ENCODE measurements at places on chromosomes 16 and 17.

DNA sequence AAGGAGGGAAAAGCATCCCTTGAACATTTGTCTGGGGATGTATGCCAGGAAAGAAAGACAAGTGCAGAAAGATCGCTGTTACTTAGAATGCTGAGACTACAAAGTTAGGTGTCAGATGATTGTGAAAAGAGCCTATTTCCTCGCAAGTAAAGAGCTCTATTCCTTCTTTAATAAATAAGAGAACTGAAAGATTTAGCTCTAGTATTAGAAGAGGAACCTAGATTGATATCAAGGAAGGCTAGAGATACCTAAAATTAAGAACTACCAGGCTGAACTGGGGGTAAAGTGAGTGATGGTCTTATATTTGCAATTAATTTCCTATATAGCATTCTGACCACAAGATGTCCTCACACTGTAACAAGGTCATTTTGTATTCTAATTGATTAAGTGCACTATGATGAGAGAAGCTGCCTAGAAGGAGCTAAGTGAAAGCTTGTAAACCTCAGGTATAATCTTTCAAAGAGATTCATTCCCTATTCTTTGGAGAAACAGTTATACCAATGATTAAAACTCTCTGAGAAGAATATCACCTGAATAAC, 62.3 kb downstream of the SSH2 start:
- no peak for DNase-seq

DNA sequence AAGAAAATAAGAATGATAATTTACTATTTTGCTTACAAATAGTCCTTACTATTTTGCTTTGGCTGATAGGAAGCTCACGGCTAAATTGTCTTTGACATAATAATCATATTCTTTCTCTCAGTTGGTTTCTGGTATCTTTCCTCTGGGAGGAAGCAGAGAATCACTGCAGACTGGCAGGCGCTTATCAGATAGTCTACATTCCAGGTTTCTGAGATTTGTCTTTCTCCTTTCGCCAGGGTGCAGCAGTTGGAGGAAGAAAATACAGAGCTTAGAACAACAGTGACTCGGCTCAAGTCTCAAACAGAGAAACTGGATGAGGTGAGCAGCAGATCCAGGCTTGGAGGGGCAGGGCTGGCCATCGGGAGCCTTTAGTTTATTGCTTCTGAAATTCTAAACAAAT, 136.1 kb downstream of the RAB11FIP4 start:
- no peak for DNase-seq

DNA sequence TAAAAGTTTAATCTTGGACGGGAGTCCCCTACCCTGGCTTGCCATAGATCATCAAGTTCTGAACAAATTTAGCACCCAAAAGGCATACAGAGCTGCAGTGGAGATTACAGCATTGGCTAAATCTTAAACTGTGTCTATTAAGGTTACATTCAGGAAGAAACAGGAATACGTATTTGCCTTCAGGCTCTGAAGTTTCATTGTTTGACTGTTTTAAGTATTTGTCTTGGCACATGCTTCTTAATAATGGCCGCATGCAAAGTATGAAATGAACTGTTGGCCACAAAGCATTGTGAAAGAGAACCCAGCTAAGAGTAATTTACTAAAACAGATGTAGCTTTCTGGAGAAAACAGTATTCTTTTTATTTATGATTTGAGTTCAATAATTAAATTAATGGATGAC, 63.9 kb upstream of the CNEP1R1 start:
- no peak for DNase-seq

DNA sequence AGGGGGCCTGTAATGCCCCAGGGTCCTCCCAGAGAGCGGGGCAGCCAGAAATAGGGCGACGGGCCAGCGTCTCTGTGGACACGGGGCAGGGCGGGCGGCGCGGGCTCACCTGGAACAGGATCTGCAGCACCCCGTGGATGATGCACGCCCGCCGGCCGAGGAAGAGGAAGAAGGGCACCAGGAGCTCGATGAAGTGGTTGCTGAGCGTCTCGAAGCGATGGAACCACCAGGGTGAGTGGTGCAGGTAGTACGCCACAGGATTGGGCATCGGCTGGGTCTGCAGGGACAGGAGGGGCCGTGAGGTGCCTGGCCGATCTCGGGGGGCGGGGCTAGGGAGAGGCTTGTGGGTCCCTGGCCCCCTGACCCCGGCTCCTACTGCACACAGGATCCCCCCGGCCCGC, 78.9 kb upstream of the GNG13 start:
- DNase-seq = no peak

DNA sequence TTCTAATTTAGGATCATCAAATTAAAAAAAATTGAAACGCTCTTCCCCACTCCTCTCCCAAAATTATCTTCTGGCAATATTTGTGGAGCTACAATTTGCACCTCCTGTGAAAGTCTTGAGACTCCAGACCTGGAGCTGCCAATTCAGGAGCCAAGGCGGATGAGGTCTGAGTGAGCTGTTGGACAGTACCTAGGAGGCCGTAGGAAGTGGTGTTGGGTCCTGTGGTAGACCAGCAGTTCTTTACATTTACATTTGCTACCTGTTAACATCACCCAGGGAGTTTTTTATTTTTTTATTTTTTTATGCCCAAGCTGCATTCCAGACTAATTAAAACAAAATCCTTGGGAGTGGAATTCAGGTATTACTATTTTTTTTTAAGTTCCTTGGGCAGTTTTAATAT, 271.0 kb downstream of the PHKB start:
- no peak for DNase-seq

DNA sequence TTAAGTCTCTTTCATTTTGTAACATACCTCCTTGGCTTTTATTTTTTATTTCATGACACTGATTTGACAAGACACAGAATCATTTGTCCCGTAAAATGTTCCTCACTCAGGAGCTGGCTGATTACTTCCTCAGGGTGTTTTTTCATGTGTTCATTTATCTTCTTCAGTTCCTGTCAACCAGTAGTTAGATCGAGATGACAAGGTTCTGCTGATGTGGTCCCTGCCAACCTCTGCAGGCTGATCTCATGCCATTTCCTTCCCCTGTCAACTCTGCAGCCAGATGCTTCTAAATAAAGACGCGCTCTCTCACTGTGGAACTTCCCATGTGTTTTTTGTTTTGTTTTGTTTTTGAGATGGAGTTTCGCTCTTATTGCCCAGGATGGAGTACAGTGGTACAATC, 8.1 kb upstream of the CXCL16 start:
- no peak for DNase-seq

- DNase-seq = peak; percentile 81
Measured at GRCh38 chr16:27449434-27450195, 47.6 kb downstream of the IL21R start.

GRCh38 chr17:1078831-1079561, 82.1 kb downstream of the TIMM22 start:
- no peak for DNase-seq

DNA sequence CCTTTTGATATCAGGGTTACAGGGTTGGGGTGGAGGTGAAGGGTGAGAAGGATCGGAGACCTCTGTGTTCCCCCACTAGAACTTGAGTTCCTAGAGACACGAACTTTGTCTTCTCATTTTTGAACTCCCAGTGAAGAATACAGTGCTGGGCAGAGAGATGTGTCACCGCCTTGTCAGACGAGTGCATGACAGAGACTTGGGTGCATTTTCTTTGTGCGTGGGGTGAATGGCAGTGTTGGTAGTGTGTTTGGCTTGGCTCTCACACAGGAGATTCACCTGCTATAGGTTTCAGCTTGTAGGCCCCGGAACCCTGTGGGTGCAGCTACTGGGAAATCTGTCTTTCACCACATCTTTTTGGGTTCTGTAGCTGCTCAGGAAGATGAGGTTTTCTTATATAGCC, 40.0 kb upstream of the CCR7 start:
- DNase-seq = peak; percentile 78

- DNase-seq = no peak
Measured at GRCh38 chr16:85594978-85595661, 18.0 kb upstream of the GSE1 start.

DNA sequence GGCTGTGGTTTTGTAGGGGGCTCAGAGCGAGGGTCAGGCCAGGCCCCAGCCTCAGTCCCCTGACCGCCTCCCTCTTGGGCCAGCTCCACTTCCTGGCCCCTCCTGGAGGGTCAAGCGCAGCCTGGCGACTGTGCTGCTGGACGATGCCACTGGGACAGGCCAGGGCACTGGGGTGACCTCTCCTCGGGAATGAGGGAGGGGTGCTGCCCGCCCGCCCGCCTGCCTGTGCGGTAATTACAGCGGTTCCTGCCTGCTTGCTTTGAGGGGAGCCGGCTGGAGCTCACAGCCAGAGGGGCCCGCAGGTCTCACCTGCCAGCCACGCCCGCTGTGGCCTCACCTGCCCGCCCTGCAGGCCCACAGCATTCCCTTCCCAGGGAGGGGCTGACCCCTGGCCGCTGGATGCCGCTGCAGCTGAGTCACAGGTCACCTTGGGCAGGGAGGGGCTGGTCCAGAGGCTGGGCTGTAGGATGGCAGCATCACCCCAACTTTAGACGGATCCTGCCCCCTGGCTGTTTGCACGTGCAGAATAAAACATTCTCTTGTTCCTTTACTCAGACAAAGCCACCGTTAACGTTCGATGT, 76.7 kb upstream of the CBX4 start:
- peak; percentile 17 for DNase-seq

- no peak for DNase-seq
Measured at GRCh38 chr17:59391021-59391420, 59.6 kb downstream of the YPEL2 start.

- DNase-seq = peak; percentile 36
Measured at GRCh38 chr17:76353004-76353598, 615 bp downstream of the PRPSAP1 start.

GRCh38 chr16:87765473-87765775, 362 bp downstream of the KLHDC4 start:
- DNase-seq = peak; percentile 55

- DNase-seq = peak; percentile 63
Measured at GRCh38 chr17:45160447-45161287, 1.0 kb upstream of the HEXIM2 start.

DNA sequence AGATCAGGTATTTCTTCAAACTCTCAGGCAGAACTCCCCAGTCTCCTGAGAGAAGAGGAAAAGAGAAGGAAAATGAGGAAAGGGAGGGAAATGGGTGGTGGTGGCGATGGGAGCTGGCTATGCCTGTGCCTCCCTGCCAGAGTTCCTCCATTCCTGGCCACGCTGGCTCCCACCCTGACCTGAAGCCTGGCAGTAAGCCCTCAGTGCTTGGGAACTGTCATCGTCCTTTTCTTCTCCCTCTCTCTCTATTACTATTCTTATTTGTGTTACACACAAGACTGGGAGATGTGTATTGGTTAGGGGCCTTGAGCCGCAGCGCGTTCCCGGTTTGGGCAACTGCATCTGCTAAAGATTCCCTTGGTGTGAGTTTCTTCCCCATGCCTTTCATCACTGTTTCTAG, 44.6 kb downstream of the GOSR1 start:
- no peak for DNase-seq

- DNase-seq = no peak
Measured at GRCh38 chr16:78915811-78916345, 684.7 kb downstream of the MAF start.

- DNase-seq = no peak
Measured at GRCh38 chr17:12830777-12831247, 41.5 kb downstream of the ARHGAP44 start.

DNA sequence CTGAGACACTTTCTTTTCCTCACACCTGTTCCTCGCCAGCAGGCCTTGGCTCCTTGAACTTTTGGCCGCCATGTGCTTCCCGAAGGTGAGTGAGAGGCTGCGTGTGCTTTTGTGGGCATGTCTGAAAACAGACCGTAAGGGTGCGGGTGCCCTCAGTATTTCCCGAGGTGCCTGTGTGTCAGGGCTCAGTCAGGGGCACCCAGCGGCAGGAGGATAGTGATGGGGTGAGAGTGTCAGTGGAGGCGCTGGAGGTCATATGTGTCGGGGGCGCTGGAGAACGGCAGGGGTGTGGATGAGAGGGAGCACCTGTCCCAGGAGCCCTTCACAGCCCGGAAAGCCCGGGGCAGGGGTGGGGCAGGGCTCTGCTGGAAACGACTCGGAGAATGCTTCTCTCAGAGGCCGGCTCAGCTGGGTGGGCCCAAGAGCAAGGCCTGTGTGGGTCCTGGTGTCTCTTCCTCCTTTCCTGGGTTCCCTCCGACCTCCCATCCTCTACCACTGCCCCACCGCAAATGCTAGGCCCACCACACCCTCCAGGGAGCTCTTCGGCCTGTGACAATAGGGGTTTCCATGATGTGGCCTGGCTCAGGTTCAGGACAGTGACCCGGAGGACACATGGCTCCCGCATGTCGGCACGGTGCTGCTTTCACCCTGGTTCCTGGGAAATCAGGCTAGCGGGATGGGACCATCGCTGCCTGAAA, 451 bp downstream of the IL32 start:
- DNase-seq = peak; percentile 46

- DNase-seq = peak; percentile 47
Measured at GRCh38 chr17:61411261-61412142, 11.9 kb downstream of the TBX2 start.

- no peak for DNase-seq
Measured at GRCh38 chr16:17177959-17178905, 292.5 kb downstream of the XYLT1 start.

DNA sequence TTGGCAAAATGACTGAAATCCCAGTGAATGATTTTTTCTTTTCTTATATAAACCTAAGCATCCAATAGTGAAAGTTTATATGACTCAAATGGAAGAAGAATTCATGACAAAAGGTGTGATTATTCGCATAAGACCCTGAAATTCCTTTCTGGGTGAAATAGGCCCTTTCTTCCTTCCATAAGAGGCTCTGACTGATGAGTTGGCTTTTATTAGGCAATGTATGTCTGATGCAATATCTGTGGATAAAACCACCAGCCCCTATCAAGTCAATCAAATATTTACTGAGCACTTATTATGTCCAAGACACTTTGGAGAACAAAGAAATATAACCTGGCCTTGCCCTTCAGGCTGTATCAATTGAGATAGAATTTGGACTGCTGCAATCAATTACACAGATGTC, 316.6 kb downstream of the CDH13 start:
- DNase-seq = no peak

DNA sequence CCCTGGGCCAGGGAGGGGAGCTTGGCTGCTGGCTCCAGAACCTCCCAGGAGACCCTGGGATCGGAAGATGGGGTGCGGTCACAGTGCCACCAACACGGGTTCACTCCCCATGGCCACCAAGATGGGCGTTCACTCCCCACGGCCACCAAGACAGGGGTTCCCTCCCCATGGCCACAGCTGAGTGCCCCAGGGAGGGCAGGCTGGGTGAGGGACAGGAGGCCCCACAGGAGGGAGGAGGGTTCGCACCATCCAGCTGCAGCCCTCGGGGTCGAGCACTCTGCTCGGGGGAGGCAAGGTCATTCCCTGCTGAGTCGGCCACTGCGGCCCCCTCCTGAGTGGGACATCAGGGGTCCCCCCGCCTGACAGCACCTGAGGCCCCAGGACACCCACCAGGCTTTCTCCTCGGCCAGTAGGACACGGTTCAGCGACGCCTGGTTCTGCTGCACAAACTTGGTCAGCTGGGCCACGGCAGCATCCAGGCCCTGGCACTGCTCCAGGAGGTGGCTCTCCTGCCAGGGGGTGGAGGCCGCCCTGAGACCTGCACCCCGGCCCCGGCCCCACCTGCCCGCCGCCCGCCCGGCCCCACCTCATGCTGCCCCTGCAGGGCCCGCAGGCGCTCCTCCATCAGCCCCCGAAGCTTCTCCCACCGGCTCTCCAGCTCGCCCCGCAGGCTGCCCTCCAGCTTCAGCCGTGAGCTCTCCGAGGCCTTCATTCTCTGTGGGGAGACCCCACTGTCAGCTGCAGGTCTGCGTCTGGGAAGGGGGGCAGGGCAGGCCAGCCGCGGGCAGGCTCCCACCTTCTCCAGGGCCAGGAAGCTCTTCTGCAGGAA, 5.9 kb downstream of the CCDC154 start:
- no peak for DNase-seq

- peak; percentile 41 for DNase-seq
Measured at GRCh38 chr17:7354262-7354843, 603 bp upstream of the TMEM95 start.

Data from stimulated activated CD4-positive, alpha-beta T cell treated with anti-CD3 and anti-CD28 coated beads, Interleukin-15, amount 100 ng/mL, for 24 hours (primary cell).